Posterior vena cava (tissue), 2 donors: ENCODE measurements at places on chromosomes 2 and 18. TPM values are rescaled to one million over a fixed set of nuclear protein-coding genes. Genes with fewer than 3 reads are reported as not detected.

The RRM2 gene
- total RNA-seq: 0.67 TPM

The HOXD8 gene
- 30.6 TPM for total RNA-seq

The REG1B gene
- total RNA-seq: 0.69 TPM

The NAT8 gene
- not detected for total RNA-seq

GRCh38 chr2:185645529-185645928 is 93.1 kb upstream of the FSIP2 start:
- no peak for DNase-seq

DNA sequence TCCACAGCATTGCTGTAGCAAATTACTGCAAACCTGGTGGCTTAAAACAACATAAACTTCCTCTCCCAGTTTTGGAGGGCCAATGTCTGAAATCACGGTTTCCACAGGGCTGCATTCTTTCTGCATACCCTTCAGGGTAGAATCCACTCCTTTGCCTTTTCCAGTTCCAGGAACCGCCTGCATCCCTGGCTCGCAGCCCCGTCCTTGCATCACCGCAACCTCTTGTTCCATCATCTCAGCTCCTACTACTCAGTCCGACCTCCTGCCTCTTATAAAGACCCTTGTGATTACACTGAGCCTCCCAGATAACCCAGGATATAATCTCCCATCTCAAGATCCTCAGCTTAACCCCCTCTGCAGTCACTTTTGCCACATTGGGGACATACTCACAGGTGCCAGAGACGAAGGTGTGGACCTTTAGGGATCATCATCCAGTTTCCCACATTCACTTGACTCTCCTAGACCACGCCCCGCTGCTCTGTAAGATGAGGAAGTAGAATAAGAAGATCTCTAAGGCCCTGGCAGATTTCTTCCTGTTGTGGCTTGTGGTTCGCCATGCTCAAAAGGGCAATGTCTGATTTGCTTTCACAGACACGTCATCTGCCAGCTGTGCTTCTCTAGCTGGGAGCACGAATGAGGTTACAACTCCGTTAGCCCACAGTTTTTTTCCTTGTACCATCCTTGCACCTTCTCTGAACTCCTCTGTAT is 103.6 kb upstream of the AGAP1 start:
- no peak for DNase-seq

- no peak for DNase-seq
Observed at GRCh38 chr2:21924640-21925285, 801.0 kb downstream of the TDRD15 start.

GRCh38 chr2:113906647-113907046 is 16.8 kb downstream of the ACTR3 start:
- DNase-seq: no peak

- no peak for DNase-seq
Observed at GRCh38 chr2:216508229-216508628, 9.6 kb downstream of the RPL37A start.
